Glutamatergic neuron (in vitro differentiated cells): ENCODE measurements at places on chromosomes 13 and 19. TPM values are rescaled to one million over a fixed set of nuclear protein-coding genes. Genes with fewer than 3 reads are reported as not detected.

- DNase-seq: no peak
These were observed 75.2 kb upstream of the UBL3 start for GRCh38 chr13:29925457-29926097.

The PRTN3 gene
- not detected for total RNA-seq

The ZNF135 gene
- total RNA-seq: 16.6 TPM

GRCh38 chr13:92177966-92178365, 779.5 kb downstream of the GPC5 start:
- DNase-seq: no peak

- no peak for DNase-seq
These were observed 21.8 kb upstream of the EIF3G start for GRCh38 chr19:10141479-10141878.

DNA sequence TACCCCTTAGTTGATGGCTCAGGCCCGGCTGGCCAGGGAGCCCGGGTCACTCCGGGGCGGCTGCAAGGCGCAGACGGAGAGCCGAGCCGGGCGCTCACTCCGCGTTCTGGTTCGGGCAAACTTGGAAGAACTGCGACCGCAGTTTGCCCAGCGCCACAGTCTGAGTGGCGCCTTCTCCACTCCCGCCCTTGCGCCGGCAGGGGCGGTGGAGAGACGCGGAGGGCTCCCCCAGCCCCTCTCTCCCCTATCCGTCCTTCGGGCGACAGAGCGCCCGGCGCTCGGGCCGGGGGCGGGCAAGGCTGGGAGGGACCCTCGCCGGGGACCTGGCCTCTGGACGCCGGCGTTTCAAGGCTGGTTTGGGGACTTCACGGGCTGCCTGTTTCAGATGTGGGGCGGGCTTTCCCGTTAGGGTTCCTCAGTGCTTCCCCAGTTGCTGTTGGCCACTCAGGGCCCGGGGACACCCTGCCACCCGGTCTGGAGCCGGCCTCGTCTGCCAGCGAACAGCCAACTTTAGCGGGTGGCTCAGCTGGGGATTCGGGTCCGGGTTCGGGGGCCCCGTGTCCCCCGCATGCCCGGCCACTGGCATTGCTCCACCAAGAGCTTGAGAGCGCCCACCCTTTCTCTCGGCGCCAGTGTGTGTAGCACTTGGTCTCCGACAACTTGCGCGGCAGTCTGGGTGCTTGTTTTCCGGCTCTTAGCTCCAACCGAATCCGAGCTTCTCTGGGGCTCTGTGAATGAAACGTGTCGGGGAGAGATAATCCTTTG, 1.5 kb downstream of the GPC6 start:
- peak; percentile 82 for DNase-seq

DNA sequence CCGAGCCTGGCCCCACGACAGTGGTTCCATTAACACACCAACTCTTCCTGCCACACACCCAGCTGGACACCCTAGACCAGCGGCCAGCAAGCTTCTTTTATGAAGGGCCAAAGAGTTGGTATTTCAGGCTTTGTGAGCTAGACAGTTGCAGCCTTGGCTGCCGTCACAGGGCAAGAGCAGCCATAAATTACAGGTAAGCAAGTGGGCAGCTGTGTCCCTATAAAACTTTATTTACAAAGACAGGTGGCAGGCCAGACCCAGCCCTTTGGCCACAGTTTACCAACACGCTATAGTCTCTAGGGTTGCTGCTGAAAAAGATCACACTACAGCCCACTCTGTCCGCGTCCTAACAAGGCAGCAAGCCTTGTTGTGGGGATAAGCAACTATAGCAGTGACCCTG, 13.3 kb downstream of the ELL start:
- no peak for DNase-seq
